G401 (cell line): ENCODE measurements at places on chromosomes 2 and 18.

DNA sequence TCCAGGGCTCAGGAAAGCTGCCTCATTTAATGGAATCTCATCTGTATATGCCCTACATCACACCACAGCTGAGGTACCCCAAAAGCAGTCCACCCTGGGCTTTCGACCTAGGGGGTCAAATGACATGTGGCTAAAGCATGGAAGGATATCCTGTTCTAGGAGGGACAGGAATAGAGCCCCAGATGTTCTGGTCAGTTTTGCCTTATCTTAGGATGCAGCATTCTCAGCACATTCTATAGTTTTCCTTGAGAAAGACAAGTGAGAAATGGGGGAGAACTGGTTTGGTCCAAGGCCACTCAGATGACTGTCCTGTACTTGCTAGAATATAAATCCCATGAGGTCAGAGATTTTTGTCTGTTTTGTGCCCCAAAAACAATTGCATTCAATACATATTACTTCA lies 688.0 kb upstream of the ZEB2 start:
- no peak for DNase-seq

- DNase-seq, result no peak
Measured at GRCh38 chr2:221309892-221310583, 262.1 kb downstream of the EPHA4 start.

DNA sequence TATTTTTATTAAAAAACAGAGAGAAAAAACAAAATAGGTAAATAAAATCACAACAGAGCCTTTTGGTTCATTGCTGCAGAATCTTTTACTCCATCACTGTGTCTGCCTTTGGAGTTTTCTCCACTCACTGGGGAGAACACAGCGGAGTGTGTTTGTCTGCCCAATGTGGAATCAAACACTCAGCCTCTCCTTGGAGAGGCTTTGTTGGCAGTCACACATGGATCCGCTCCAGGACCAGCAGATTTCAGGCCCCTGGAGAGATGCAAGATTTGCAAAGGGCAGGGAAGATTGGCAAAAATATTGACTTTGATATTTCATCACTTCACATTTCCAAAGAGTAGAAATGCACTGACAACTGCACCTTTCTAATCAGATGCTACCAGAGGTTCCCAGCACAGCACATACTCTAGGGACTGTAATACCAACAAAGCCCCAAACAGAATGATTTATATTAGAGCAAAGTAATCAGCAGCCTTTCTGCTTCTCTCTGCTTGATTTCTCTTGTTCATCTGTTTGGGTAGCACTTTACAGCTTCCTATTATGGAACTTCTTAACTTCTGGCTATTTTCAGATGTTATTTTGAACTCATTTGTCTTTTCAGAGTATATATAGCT lies 1898.8 kb upstream of the PIK3C3 start:
- peak; percentile 81 for DNase-seq

GRCh38 chr2:234363647-234364294 lies 133.1 kb downstream of the ARL4C start:
- no peak for DNase-seq

DNA sequence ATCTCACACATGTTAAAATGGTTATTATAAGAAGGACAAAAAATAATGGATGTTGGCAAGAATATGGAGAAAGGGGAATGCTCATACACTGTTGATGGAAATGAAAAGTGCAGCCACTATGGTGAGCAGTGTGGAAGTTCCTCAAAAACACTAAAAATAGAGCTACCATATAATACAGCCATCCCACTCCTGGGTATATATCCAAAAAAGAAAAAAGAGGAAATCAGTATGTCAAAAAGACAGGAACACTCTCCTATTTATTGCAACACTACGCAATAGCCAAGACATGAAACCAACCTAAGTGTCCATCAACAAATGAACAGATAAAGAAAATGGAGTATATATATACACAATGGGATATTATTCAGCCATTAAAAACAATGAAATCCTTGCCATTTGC lies 642.6 kb downstream of the RNF144A start:
- DNase-seq, result no peak

DNA sequence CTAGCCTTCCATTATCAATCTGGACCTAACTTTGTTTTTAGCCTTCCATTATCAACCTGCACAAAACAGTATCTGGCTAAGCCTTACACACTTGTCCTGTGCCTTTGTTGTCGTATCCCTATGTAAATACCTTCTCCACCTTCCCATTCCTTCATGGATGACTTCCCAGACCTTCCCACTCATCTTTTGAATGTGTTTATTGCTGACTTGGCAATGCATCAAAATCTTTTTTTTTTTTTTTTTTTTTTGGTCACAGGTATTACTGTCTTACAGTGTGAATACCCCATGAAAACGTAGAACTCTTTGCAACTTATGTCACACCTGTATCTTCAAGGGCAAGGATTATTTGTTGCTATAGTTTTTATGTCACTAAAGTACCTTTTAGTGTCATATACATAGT lies 25.7 kb downstream of the RPE start:
- DNase-seq, result no peak

- no peak for DNase-seq
Measured at GRCh38 chr18:79491081-79491551, 95.4 kb downstream of the NFATC1 start.

DNA sequence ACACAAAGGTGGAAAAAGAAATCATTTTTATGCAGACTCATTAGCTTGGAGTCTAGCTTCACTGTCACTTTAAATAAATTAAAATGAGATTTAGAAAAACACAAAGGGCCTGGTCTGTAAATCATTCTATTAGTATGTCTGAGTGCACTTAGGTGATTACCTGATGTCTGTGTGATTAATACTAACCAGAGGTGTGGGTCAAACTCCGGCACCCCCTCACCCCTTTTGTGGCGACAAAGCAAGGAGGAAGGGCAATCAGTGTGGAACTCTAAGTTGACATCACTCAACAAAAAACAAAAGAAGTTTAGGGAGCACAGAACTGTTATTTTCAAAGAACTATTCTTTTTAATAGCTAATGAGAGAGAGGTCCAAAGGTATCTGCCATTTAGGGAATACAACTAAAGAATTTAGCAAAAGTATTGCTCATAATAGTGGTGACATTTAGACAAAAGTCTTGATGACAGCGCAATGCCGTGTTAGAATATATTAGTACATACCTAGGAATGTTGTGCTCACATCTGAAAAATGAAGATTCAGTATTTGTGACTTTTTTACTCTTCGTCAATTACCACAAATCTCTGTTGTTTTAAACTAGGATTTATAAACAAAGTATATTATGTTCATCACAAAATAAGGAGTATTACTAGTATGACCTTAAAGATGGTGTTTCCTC lies 66.3 kb downstream of the ZEB2 start:
- no peak for DNase-seq
